M059J (cell line): ENCODE measurements at places on chromosomes 2 and 18.

DNA sequence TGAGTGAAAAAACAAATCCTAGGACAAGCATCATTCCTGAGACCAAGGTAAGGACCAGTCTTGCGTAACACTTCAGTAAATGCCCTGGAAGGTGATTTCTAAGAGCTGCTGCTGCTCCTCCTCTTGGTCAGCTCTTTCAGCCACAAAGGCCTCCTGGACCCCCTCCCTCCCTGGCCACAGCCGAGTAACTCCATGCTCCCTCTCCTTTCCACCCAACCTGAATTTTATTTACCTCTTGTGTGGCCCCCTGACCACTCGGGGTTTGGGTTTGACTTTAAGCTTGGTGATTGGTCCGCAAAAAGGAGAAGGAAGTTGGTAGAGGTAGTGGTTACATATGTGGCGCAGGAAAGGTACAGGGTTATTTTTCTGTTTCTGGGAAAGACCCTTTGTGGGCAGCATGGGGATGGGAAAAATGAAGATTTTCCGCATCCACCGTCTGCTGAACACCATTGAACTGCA is 9.2 kb downstream of the HTRA2 start:
- DNase-seq, result no peak

DNA sequence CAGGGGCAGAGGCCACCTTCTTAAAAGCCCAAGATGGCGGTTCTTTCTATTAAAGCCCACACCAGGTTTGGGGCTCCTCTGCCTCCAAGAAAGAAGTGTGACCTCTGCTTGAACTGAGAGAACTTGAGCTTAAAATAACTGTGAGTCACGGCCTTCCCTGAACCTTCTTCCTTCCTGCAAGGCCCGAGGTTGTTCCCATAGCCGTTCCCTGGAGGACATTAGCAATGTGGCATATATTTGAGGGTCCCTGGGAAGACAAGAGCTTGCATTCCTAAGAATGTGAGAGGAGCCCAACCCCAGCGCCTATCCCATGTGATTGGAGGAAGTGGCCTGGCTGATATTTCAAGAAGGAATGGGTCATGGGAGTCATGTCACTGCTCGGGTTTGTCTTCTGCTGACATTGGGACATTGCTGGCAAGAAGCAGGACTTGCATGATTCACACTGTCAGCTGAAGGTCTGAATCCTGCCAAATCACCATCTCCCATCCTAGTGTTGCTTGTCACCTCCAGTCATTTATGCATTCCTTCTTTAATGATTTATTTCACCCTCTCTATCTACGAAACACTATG is 168.1 kb downstream of the TRIB2 start:
- DNase-seq, result peak; percentile 91

DNA sequence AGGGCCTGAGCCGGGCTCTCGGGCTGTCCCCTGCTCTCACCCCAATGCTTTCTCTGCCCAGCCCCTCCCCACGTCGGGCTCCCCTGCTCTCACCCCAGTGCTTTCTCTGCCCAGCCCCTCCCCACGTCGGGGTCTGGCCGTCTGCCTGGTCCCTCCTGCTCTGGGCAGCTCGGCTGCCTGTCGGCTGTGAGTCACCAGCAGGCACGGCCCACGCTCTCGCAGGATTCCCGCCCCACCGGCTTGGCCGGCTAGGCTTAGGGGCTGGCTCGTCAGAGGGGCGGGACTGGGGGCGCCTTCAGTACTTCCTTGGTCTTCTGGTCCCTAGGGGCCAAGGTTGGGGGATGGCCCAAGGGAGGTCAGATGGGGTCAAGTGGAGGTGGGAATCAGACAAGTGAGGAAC is 3.3 kb downstream of the BOK start:
- peak; percentile 41 for DNase-seq

- no peak for DNase-seq
Measured at GRCh38 chr18:13910986-13911385, 4.3 kb downstream of the MC2R start.

- no peak for DNase-seq
Measured at GRCh38 chr18:63567825-63568224, 19.3 kb upstream of the SERPINB13 start.
